CD4-positive, alpha-beta T cell (primary cell): ENCODE measurements at places on chromosomes 2 and 18.

GRCh38 chr2:65880436-65880835 lies 448.0 kb upstream of the SPRED2 start:
- DNase-seq: no peak

- no peak for DNase-seq
Measured at GRCh38 chr2:102091121-102091520, 51.4 kb upstream of the IL1R1 start.

DNA sequence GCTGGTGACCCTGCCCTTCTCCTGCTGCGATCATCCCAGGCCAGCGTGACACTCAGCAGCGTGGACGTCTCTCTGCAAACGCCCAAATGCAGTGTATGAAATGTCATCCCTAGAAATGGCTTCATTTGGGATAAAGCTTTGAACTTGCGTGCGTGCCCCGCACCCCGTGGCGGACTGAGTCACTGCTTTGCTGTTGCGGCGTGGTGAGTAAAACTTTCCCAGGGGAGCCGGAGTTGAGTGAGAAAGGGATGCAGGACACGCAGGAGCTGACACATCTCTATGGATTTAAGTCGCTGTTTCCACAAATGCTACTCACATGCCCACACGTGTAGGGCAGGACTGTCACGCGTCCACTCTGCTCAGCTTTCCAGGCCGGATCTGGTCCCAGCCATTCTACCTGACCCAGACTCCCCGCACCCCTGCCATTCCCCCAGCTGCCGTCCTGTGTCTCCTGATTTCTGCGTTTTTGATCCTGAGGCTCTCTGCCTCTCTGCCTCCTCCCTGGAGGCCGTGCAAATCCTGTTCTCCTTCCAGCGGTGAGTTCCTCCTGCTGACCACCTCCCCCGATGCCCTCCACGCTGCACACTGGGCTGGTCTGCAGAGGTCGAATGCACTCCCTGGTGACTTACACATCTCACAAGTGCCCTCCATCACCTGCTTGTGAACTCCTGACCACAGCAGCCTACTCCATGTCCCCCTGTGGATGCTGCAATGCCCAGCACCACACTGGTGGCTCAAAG lies 88.9 kb downstream of the MBP start:
- DNase-seq: no peak

DNA sequence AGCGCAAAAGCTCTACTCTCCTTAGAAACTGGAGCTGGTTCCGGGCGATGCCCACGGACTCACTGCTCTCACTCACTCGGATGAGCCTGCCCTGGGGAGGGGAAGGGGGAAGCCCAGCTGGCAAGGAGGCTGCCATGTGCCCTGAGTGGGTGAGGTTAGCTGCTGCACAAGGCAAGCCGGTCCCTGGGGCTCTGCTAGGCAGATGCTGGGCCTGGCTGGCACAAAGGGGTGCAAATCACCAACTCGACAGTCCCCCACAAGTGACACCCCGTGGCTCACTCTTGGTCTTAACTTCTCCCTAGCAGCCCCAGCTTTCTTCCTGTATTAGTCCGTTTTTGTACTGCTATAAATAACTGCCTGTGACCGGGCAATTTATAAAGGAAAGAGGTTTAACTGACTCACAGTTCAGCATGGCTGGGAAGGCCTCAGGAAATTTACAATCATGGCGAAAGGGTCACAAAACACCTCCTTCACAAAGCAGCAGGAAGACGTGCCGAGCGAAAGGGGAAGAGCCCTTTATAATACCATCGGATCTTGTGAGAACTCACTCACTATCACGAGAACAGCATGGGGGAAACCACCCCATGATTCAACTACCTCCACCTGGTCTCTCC lies 33.2 kb downstream of the ADCY3 start:
- DNase-seq: no peak

- no peak for DNase-seq
Measured at GRCh38 chr2:15047184-15047583, 414.7 kb downstream of the LRATD1 start.

GRCh38 chr18:65568866-65569265 lies 181.9 kb upstream of the CDH7 start:
- DNase-seq: no peak

DNA sequence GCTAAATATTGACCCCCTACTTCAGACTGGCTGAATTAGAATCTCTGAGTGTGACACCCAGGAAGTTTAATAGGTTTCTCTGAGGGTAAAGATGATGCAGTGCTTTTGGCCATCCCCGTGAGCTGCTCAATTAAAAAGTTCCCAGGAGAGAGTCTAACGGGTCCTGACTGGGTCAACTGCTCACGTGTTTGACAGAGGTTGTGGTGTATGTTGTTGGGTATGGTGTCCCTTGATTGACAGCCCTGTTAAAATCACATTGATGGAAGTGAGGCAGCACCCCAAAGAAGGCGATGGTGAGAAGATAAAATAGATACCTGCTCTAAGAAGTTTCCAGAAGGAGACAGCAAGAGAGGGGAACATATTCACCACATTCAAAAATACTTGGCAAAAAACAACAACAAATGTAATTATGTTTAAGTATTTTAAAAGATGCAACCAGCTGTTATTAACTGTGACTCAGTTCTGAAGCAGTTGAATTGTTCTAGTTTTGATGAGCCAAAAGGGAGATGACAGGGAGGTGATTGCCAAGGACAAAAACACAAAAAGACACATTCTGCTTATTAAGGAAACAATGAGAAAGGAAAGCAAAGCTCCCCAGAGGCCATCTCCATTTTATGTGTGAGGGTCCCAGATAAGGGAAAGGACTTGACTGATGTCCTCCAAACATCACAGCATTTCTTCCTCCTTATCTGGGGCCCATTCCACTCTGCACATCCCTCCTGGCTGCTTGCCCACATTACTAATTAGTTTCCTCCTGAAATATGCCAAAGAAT lies 11.5 kb upstream of the GMCL1 start:
- no peak for DNase-seq

DNA sequence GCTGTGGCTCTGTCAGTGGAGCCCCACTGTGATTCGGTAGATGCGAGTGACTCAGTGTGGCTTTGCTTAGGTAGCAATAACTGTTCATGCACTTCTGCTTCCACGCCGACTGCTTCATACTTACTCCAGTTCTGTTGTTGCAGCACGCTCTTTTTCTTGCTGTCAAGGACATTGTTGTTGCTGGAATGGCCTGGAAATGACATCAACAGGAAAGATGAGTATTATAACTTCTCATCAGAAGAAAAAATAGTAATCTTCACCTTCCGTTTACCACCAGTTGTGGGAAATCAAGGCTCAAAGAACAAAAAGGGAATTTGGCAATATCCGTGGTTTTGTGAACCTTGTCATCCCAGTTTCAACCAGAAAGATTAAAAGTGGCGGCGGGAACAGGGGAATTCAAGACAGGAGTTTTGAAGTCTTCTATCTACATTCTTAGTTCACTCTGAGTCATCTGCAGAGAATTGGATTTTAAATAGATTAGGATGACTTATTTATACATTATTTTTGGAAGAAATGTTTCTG lies 8.3 kb downstream of the TM4SF20 start:
- no peak for DNase-seq

DNA sequence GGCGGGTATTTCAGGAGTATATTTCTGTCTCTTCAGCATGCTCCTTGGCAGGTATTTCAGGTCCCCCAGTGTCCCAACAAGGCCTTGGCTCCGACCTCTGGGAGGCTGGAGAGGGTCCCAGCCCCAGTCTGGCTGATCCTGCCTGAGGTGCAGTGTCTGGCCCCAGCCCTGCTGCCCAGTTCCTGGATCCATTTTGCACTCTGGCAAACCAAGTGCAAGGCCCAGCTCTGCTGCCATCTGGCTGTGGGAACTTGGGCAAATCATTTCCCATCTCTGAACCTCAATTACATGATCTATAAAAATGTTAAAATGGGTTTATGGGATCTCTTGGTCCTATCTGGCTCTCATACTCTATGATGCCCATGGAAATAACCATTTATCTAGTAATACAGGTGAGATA lies 63.6 kb downstream of the ZBTB7C start:
- DNase-seq: no peak

DNA sequence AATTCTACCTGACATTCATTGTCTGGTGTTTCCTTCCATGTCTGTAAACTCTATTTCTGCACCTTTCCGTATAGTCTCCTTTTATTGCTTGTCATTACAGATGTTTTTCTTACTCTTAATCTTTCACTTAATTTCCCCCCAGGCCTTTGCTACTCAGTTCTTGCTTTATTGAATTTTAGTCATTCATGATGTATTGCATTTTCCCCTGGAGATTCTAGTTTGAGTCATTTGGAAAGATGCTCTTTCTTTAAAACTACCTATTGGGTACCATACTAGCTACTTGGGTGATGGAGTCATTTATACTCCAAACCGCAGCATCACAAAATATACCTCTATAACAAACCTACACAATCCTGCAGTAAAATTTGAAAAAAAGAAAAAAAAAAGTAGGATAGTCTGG lies 27.2 kb upstream of the LPIN2 start:
- DNase-seq: no peak

DNA sequence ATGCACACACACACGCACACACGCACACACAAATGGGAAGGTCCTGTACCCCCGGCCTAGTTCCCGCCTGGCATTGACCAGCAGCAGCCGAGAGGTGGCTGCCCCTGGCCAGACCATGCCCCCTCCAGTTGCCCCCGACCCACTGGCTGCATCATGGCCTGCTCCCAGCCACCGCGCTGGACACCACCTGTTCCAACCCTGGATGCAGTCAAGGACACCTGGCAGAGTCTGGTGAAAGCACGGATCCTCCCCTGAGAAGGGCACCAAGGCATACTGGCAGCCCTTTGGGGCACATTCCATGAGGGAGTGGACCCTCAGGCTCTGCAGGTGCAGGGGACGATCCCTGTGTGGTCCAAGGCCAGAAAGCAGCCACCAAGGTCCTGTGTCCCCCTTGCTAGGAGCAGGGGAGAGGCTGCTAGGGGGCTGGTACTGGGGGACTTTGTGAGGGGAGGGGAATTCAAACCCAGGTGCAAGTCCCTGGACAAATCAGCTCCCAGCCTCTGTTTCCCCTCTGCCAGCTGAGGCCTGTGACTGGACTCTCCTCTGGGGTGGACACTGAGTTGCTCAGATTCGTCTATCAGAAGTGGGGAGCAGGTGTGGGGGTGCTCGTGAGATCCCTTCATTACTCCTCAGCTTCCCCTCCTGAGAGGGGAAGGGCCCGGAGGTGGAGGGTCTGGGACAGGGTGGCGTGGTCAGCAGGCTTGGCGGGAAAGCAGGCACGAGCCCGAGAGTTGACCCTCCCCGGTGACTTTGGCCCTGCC lies 3.5 kb downstream of the ESPNL start:
- no peak for DNase-seq

DNA sequence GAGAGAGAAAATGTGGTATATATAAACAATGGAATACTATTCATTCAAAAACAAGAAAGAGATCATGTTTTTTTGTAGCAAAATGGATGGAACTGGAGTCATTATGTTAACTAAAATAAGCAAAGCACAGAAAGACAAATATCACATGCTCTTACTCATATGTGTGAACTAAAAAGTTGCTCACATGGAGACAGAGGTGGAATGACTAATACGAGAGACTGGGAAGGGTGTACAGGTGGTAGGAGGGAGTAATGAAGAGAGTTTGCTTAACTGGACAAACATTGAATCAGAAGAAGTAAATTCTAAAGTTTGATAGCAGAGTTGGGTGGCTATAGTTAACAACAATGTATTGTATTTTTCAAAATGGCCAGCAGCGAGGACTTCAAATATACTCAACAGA lies 1080.7 kb upstream of the CHAC2 start:
- DNase-seq: no peak

GRCh38 chr2:42303252-42303651 lies 57.8 kb downstream of the COX7A2L start:
- DNase-seq: no peak

DNA sequence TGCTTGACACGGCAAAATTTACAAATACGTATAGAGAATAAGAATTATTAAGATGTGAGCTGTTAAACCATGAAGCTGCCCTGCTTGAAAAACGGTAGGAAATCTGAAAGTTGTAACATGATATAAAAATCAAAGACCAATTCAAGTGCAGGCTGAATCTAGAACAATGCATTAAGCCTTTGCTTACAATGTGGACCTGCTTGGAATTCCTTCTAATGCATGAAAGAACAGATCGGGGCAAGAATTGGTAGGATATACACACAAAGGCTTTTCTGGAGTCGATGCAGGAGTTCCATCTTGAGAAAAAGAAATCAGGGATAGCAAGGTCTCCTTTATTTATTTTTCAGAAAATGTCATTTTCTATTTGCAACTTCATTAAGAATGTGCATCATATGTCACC lies 136.8 kb downstream of the DLGAP1 start:
- DNase-seq: no peak

DNA sequence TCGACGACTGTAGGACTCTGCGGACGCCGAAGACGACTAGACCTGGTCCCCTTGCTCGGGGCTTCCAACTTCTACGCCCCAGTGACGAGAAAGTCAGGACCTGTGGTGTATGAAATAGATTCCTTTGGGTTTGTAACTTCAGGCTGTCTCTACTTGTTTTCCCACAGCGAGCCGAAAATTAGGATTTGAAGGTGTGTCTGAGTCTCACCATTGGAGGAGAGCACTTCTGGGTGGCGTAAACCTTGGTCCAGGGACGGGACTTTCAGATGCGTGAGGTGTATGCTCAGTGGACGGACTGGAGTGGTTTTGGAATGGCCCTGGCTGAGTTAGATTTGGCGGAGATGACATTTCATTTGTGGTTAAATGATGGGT lies 1.3 kb downstream of the BIRC6 start:
- DNase-seq: no peak

- no peak for DNase-seq
Measured at GRCh38 chr2:144456680-144457079, 63.2 kb downstream of the ZEB2 start.

GRCh38 chr2:145739681-145740080 lies 1219.8 kb upstream of the ZEB2 start:
- no peak for DNase-seq

DNA sequence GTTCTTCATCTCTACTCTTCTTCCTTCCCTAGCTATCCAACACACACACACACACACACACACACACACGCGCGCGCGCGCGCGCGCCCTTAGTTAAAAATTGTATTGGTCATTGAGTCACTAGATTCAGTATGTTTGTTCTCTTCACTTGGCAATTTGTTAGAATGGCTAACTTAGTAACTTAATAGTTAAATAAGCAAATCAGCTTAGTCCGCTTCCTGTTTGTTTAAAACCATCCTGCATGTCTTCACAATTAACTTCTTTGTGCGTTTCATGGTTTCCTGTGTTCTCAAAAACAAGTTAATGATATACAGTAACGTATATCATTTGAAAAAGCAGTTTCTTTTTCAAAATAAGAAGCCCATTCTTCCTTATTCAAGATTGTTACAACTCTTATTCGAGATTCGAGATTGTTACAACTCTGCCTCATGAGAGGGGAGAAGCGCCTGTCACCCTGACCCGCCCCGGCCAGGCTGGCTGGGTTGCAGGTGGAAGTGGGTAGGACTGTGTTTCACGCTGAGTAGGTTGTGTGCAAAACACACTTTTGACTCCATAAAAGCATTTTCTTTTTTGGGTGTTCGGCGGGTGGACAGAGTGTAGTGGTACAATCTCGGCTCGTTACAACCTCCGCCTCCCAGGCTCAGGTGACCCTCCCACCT lies 9.5 kb upstream of the CNNM3 start:
- peak; percentile 63 for DNase-seq
